ENCODE measurements at places on chromosomes 1 and 21.

- no peak for DNase-seq
Observed at GRCh38 chr1:37410815-37411214, 63.6 kb upstream of the ZC3H12A start.

- DNase-seq: no peak
Observed at GRCh38 chr1:94144836-94145235, 23.9 kb upstream of the ABCA4 start.

- DNase-seq: no peak
Observed at GRCh38 chr1:56397409-56397808, 182.0 kb downstream of the PLPP3 start.

DNA sequence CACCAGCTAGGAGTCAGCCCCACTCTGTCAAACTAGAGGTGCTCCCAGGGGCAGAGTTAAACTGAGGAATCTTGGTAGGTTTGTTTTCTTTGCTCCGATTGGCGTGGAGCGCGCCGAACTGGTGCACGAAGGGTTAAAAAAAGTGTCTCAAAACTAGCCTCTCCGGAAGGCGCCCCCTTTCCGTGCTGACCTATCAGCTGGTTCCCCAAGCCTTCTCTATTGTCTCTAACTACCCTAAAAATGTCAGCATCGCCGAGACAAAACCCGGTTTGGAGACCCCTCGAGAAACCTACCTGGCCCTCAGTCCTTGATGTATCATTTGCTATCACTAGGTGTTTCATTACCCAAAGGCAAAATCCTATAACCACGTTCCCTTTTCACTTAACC lies 2.2 kb downstream of the TGFB2 start:
- DNase-seq: no peak
